ENCODE measurements at places on chromosomes 2 and 18. TPM values are rescaled to one million over a fixed set of nuclear protein-coding genes. Genes with fewer than 3 reads are reported as not detected.

The ASAP2 gene
- total RNA-seq, result 27.8 TPM

The VIT gene
- total RNA-seq, result 1.2 TPM

The PTPRM gene
- total RNA-seq, result 100.0 TPM

GRCh38 chr2:70978341-70979179, at the start of gene ANKRD53:
Gene ANKRD53, plus strand, starts transcription at chr2:70978630. Its CDS starts 16 bp downstream, at chr2:70978646.
- no peaks in the 10 kb centered on the region for H3K27me3 ChIP-seq
- H3K4me3 ChIP-seq, result no peak within 1 kb of the TSS
- peaks cover 10% of the 10 kb centered on the region for H3K4me1 ChIP-seq
- DNase-seq, result no peak
- H3K36me3 ChIP-seq, result no peaks in the 10 kb centered on the region
